PC-3 (cell line): ENCODE measurements at places on chromosomes 2 and 18.

- H3K27me3 ChIP-seq, result no peaks in the 10 kb centered on the region
- H3K4me3 ChIP-seq, result no peak overlapping the region
- H3K4me1 ChIP-seq, result no peaks in the 10 kb centered on the region
- DNase-seq, result no peak
Observed at GRCh38 chr18:76958692-76959341, 136.5 kb downstream of the ZNF236 start.

GRCh38 chr2:84914334-84914733 is 8.9 kb downstream of the TMSB10 start:
- peaks cover 2% of the 10 kb centered on the region for H3K4me1 ChIP-seq
- no peak overlapping the region for H3K4me3 ChIP-seq
- no peak for DNase-seq
- no peaks in the 10 kb centered on the region for H3K27me3 ChIP-seq
- H3K27ac ChIP-seq, result no peak overlapping the region

GRCh38 chr2:49931241-49931640 is 776.9 kb upstream of the FSHR start:
- H3K4me3 ChIP-seq, result no peak overlapping the region
- H3K27ac ChIP-seq, result no peak overlapping the region
- no peaks in the 10 kb centered on the region for H3K4me1 ChIP-seq
- H3K27me3 ChIP-seq, result no peaks in the 10 kb centered on the region
- no peaks in the 10 kb centered on the region for H3K36me3 ChIP-seq

- peaks cover 17% of the 10 kb centered on the region for H3K4me1 ChIP-seq
- DNase-seq, result no peak
- H3K27ac ChIP-seq, result no peak overlapping the region
- no peak overlapping the region for H3K4me3 ChIP-seq
- no peaks in the 10 kb centered on the region for H3K36me3 ChIP-seq
Observed at GRCh38 chr2:9200633-9201015, 6.0 kb upstream of the ASAP2 start.

DNA sequence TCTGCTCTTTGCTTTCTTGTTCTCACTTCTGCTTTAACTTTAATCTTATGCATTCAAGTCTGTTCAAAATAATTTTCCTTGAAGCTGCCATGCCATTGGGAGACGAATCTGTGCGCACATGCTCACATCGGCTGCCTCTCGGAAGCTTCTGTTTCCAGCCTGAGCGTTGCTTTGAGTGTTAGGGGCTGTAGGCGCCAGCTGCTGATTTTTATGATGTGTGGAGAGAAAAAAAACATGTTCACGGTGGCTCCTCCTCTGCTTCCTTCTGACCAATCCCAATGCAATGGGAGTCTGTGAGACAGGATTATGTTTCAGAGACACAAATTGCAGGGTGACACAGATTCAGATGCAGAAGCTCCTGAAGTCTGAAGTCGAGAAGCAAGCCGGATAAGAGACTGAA is at the start of gene MC4R:
Gene MC4R, minus strand, starts transcription at position 180 of the 400 bp plus-strand sequence. CDS start 426 bp downstream, outside the sequence.
- peaks cover 11% of the 10 kb centered on the region; the same call in 1 of the 2 replicates for H3K4me1 ChIP-seq
- H3K4me3 ChIP-seq, result peak within 1 kb of the TSS; percentile 57
- peak; percentile 46 for DNase-seq

- DNase-seq, result no peak
- H3K4me3 ChIP-seq, result no peak overlapping the region
- H3K27ac ChIP-seq, result no peak overlapping the region
- peaks cover 74% of the 10 kb centered on the region for H3K27me3 ChIP-seq
Observed at GRCh38 chr2:106552921-106553320, 65.8 kb downstream of the CD8B2 start.

DNA sequence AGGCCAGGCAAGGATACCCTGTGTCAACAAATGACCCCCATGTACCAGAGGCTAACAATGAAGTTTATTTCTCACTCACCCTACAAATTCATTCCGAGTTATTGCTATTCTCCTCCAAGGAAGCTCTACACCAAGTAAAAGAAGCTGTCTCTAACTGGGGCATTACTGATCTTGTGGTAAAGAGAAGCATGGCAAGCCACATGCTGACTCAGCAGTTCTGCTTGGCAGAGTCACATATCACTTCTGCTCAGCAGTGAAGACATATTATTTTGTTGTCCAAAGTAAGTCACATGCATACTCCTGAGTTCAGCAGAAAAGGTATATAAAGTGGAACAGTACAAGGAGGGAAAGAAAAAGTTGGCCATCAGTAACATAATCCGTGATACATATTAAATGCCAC is 315.8 kb downstream of the GULP1 start:
- H3K36me3 ChIP-seq, result no peaks in the 10 kb centered on the region
- H3K27me3 ChIP-seq, result no peaks in the 10 kb centered on the region
- no peak overlapping the region for H3K4me3 ChIP-seq
- H3K4me1 ChIP-seq, result no peaks in the 10 kb centered on the region; the same call in 1 of the 2 replicates
- no peak for DNase-seq

GRCh38 chr2:54065411-54065810 is 50.0 kb upstream of the ACYP2 start:
- peaks cover 9% of the 10 kb centered on the region for H3K4me1 ChIP-seq
- no peaks in the 10 kb centered on the region for H3K27me3 ChIP-seq
- peak; percentile 18 for DNase-seq
- no peaks in the 10 kb centered on the region for H3K36me3 ChIP-seq

- H3K27me3 ChIP-seq, result no peaks in the 10 kb centered on the region
- H3K4me3 ChIP-seq, result no peak overlapping the region
- H3K27ac ChIP-seq, result no peak overlapping the region
Observed at GRCh38 chr18:54031243-54031642, 193.2 kb downstream of the MBD2 start.

DNA sequence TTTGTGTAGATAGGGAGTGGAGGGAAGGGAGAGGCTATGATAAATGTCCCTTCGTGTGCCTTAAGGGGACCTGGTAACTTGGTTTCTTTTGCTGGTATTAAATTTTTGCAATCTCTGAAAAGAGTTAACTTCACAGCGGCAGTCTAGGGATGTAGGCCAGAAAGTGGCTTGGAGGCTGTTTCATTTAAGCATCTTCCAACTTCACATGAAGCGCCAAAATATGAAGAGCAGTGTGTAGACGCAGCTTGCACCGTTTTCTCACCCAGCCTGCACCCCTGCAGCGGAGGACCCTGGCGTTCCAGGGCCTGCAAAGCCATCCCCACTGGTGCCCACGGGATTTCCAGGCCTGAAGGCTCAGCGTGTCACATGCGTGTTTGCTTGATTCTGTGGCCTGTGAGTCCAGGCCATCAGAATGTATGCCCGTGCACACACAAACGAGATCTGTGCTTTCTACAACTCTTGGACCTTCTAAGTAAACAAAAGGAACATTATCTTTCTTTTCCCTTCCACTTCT is 87.2 kb upstream of the EPB41L3 start:
- H3K4me3 ChIP-seq, result no peak overlapping the region
- H3K4me1 ChIP-seq, result peaks cover 6% of the 10 kb centered on the region; the same call in 1 of the 2 replicates
- no peak overlapping the region for H3K27ac ChIP-seq
- H3K36me3 ChIP-seq, result no peaks in the 10 kb centered on the region
- DNase-seq, result no peak

DNA sequence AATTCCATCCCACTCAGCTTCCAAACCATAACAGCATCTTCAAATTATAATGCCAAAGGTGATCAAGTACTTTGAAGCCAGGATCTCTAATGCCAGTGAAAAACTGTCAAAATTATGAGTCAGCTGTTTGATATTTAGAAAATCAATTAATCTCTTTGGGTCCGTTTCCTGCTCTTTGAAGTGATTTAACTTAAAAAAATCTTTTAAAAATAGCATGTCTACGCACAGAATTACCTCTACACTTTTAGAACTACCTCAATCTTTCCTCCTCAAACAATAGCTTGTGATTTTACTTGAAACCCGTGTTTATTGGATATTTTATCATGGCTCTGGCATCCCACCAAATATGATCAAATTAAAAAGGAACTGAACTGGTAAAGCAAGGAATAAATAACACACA is 31.3 kb upstream of the TANK start:
- H3K27me3 ChIP-seq, result no peaks in the 10 kb centered on the region
- no peak overlapping the region for H3K4me3 ChIP-seq
- no peaks in the 10 kb centered on the region for H3K36me3 ChIP-seq
- peak; percentile 29 for DNase-seq
- H3K4me1 ChIP-seq, result peaks cover 25% of the 10 kb centered on the region

DNA sequence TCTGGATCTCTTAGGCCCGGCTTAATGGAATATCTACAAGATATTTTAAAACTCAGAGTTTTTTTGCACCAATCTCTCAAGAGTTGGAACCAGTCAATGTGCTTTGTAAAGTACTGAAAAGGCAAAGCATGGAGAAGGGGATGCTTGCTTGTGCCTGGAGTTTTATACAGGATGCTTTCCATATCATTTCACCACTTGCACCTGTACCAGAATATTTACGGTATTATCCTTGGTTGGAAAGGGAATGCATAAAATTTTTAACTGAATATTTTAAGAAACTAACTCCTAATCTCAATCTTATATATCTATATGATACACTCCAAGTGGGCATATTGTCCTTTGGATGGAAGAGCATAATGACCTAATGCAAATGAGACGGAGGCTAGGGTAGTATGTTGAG is 318.7 kb downstream of the CLIP4 start:
- H3K27me3 ChIP-seq, result no peaks in the 10 kb centered on the region
- H3K4me3 ChIP-seq, result no peak overlapping the region
- no peak for DNase-seq
- no peaks in the 10 kb centered on the region for H3K36me3 ChIP-seq
- H3K27ac ChIP-seq, result no peak overlapping the region

GRCh38 chr2:234512884-234513669 is 16.2 kb upstream of the ARL4C start:
- DNase-seq, result peak; percentile 16
- H3K27me3 ChIP-seq, result no peaks in the 10 kb centered on the region
- H3K27ac ChIP-seq, result no peak overlapping the region
- no peak overlapping the region for H3K4me3 ChIP-seq
- no peaks in the 10 kb centered on the region for H3K36me3 ChIP-seq
- H3K4me1 ChIP-seq, result no peaks in the 10 kb centered on the region

DNA sequence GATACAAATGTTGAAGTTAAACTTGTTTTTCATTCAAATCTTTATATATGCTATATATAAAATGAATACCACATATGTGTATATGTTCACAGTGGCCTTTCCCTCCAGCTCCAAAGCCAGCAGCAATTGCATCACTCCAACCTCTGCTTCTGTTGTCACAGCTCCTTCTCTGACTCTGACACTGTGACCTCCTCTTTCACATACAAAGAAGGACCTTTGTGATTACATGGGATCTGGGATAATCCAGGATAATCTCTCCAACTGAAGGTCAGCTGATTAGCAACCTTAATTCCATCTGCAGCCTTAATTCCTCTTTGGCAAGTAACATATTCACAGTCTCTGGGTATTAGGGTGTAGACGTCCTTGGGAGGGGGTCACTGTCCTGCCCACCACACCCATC is 8.4 kb downstream of the FLACC1 start:
- no peak overlapping the region for H3K27ac ChIP-seq
- no peaks in the 10 kb centered on the region for H3K4me1 ChIP-seq
- no peaks in the 10 kb centered on the region for H3K27me3 ChIP-seq
- no peaks in the 10 kb centered on the region for H3K36me3 ChIP-seq
- no peak for DNase-seq
- H3K4me3 ChIP-seq, result no peak overlapping the region

DNA sequence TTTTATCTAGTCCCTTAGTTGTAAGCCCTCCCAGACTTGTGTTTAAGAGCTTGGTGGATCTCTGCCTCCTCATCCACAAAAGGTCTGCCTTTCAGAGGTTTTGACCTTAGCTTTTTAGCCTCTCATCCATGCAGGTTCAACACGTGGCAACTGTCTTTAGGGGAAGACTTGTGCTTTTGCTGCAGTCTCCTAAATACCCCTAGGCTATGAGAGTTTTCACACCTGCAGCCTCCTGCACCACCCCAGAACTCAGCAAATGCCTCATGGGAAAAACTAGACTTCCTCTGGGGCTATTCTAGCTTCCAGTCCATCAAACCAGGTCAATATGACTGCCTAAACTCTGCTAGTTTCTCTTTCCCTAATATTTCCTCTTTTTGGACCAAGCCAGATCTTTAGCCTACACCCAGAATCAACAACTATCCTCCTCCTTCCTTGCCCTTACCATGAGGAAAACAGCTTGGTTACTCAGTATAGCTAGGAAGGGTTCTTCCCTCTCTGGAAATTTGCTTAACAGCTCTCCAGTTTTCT is 132.3 kb upstream of the RIOK3 start:
- no peaks in the 10 kb centered on the region for H3K36me3 ChIP-seq
- no peak overlapping the region for H3K27ac ChIP-seq
- H3K4me3 ChIP-seq, result no peak overlapping the region
- H3K4me1 ChIP-seq, result peaks cover 21% of the 10 kb centered on the region
- H3K27me3 ChIP-seq, result no peaks in the 10 kb centered on the region
